Activated CD8-positive, alpha-beta memory T cell treated with anti-CD3 and anti-CD28 coated beads for 1 hour (primary cell): ENCODE measurements at places on chromosomes 7 and 10.

DNA sequence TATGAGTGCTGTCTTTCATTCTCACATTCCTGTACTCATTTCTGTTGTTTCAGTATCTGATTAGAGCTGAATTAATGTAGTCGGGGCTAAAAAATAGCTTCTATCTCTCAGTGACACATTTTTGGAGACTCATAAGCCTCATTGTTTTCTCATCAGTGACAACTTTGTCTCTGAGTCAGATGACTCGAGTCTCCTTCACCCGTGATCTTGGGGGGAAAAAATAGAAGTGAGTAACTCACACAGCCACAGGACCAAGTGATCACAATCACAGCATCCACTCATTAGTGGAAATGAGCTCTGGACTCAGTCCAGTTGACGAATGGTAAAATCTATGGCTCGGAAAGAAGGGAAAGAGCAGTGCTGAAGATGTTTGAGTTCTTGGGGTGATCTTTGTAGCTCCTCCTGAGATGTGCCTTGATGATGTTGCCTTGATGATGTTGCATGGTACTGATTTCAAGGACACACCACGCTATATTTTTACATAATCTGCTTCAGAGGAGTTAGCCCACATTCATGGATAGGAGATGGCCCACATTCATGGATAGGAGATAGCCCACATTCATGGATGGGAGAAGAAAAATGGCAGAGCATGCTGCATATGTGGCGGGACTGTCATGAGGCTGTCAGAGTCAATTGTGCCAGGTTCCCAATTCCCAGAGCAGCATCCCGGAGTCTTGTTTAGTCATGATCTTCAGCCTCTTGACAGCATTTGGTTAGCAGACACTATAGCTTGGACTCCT, 214.7 kb downstream of the CELF2 start:
- DNase-seq, result no peak

GRCh38 chr10:122587098-122587760, 26.7 kb downstream of the DMBT1 start:
- no peak for DNase-seq

DNA sequence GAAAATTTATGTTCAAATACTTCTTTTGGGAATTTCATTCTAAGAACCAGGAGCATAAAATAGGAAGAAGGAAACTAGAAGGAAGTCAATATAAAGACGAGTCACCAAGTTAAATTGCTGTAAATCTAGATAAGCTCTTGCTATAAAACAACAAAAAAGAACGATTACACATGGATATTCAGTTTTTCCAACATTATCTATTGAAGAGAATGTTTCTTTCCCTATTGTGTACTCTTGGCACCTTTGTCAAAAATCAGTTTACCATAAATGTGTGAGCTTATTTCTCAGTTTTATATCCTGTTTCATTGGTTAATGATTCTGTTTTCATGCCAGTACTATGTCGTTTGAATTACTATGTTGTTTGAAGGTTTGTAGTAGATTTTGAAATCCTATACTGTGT, 536.3 kb upstream of the MKI67 start:
- DNase-seq, result no peak

DNA sequence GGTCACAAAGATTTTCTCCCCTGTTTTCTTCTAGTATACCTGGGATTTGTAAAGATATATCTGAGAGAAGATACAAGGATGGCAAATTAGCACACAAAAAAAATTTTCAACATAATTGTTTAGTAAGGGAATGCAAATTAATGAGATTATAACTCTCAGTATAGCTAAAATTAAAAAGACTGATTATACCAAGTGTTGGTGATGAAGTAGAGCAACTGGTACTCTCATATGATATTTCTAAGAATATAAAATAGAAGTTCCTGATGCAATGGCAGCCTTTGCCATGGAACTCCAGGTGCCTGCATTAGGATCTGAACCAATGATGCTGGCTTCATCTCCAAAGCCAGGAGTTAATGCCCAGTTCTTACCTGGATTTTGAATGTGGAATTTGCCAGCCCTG, 51.4 kb upstream of the KIAA1217 start:
- no peak for DNase-seq

- DNase-seq, result no peak
These were observed 622.2 kb downstream of the KCNMA1 start for GRCh38 chr10:77015360-77015759.

- no peak for DNase-seq
These were observed 51.3 kb downstream of the USP6NL start for GRCh38 chr10:11560076-11560709.

DNA sequence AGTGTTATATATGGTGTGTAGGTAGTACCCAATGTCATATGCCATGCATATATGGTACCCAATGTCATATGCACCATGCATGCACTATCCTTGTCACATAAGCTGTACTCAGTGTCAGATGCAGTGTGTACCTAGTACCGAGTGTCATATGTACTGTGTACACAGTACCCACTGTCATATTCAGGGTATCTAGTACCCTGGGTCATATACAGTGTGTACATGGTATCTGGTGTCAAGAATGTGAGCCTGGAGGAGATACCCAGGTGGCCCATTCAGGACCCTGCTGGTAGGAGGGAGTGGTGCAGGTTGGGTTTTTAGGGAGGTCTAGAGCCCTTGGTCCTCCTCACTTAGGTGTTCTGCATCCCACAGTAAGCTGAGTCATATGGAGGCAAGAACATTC, 1.8 kb downstream of the ZMYND11 start:
- DNase-seq, result no peak

DNA sequence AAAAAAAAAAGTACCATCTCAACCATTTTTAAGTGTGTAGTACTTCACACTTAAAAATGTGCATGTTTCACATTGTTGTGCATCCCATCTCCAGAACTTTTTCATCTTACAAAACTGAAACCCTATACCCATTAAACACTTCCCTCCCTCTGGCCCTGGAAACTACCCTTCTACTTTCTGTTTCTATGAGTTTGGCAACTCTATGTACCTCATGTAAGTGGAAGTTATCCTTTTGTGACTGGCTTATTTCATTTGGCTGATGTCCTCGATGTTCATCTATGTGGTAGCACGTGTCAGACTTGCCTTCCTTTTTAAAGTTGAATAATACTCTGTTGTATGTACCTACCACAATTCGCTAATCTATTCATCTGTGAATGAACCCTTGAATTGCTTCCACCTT, 12.2 kb downstream of the KCNMA1 start:
- DNase-seq, result no peak

DNA sequence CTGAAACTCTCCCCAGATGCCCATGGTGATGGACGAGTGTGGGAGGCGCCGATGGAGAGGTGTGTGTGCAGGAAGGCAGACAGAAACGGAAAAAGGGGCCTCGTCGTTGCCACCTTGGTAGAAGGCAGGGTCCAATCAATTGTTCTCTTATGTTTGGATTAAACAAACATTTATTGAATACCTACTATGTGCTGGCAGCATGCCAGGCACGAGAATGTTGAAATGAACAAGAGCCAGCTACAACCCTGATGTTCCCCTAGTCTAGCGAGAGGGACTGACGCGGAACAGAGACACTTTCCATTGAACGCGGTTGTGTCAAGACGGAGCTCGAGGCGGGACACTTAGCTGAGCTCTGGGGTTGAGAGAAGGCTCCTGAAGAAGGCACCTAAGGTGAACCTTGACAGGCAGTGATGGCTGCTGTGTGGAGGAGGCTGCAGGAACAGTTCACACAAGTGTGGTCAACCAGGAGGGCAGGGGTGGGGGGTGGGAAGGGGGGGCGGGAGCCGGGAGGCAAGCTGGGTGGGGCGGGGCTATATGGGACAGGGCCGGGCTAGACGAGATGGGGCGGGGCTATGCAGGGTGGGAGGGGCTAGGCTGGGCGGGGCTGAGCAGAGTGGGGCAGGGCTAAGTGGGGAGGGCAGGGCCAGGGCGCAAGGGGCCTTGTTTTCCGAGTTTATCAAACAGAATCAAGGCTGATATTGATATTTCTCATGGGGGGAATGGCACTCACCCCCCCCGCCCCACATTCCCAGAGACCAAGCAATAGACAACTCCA, 181.0 kb downstream of the GATA3 start:
- DNase-seq, result no peak

DNA sequence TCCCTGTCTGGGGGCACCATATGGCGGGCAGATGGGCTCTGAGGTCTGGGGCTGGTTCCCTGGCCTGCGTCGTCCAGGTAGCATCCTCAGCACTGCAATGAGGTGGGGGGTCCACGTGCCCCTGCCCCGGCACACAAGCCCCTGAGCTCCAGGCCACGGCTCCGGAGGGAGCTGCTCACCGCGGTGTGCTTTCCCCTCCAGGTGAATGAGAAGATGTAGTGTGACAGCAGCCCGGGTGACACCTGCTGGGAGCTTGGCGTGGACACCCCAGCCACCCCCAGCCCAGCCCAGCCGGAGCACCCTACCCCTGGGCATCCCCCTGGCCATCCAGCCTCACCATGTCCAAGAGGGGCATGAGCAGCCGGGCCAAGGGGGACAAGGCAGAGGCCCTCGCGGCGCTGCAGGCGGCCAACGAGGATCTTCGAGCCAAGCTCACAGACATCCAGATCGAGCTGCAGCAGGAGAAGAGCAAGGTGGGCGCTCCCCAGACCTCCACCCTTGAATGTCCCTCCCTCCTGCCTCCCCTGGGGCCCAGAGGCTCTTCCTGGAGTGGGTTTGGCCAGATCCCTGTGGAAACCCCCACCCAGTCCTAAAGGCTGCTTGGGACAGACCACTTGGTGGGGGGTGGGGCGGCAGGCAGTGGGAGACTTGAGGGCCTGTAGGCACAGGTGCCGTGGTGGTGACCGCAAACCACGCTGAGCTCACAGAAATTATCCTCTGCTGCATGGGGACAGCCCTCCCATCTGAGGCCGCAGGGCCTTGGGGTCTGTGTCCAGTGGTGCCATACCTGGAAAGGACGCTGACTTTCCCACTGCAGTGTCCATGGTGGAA, 38.9 kb downstream of the JAKMIP3 start:
- DNase-seq, result no peak

DNA sequence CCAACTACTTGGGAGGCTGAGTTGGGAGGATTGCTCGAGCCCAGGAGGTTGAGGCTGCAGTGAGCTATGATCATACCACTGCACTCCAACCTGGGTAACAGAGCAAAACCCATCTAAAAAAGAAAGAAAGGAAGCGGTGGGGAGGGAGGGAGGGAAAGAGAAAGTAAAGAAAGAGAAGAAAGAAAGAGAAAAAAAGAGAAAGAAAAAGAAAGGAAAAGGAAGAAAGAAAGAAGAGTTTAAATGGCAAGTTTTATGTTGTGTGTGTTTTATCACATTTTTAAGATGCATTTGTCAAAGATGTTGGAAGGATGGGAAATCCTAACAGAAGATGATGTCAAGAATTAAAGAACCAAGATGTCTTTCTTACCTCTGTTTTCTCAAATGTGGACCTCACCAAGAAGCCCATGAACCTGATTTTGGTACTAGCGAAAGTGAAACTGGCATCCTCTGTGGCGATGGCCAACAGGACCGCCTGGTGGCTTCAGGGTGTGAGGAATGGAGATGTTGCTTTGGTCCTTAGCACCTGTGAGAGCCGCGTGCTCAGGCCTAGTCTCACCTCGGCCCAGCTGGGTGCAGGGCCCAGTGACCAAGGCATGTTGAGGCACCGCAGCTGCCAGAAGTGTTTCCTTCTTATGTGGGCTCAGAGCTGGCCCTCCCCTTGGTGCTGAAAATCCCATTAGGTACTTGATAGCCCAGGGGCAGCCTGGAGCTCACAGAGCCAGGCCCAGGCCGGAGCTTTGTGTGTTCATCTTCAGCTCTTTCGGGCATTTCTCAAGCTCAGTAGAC, 9.8 kb downstream of the UCMA start:
- no peak for DNase-seq

DNA sequence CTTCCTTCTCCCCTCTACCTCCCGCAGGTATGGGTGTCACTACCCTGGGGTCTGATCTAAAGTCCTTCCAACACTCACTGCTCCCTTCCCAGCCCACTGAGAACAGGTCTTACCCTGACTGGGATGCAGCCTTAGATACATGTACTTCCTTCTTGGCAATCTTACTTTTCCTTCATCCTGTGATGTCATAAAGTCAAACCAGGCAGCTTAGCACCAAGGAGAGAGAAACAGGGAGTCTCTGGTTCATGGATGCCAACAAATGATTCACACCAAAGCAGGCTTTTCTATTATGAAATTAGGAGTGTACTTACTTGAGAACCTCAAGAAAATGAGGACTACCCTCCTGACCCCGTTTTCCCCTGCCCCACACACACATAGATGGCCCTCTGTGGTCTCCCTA, 111.0 kb upstream of the KMT2E start:
- DNase-seq, result no peak

DNA sequence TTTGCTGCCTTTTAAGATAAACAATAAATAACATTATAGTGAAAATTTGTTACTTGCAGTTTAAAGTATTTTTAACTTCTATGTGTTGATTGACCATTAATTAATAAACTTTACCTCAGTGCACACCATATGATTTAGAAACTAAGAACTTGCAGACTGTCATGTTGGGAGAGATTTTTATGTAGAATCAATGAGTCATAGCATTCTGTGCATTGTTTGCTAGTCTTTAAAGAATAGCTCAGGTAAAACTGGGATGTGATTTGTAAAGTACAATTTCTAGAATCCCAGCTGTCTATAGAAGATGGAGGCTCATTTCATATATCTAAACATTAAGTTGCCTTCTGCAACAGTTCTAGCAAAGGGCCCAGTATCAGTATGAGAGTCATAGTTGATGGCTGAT, 199.6 kb upstream of the SEMA3A start:
- DNase-seq, result no peak

DNA sequence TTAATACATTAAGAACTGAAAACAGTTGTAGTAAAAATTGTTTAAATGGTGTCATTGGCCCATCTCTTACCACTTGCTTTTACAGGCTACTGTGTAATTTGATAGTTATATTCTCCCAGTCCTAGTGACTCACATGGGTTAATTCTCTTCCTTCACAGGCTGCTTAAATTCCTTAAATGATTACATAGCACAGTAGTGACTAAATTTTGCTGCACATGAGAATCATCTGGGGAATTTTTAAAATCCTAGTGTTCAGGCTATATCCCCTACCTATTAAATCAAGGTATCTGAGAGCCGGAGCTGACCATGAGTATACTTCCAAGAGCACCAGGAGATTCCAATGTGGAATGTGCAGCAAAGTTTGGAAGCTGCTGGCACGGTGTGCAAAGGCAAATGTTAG, 45.3 kb upstream of the ZNF800 start:
- DNase-seq, result no peak

- no peak for DNase-seq
These were observed 4.9 kb downstream of the SMARCD3 start for GRCh38 chr7:151243408-151244195.

DNA sequence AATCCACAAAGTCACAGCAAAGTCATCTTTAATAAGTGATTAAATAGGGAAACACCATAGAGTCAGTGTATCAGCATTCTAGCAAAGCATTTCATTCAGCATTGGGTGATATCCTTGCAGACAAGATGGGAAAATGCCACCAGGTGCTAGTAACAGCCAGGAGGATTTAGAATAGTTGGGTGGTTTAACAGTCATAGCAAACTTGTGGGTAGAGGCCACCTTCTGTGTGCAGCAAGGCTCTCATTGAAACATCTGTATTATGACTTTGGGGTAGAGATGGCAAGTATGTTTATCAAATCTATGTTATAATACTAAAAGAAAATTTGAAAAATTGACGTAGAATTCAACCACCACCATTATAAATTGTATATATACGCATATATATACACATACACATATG, 26.4 kb upstream of the ADO start:
- DNase-seq, result no peak
